ENCODE measurements at places on chromosomes 6 and 20.

DNA sequence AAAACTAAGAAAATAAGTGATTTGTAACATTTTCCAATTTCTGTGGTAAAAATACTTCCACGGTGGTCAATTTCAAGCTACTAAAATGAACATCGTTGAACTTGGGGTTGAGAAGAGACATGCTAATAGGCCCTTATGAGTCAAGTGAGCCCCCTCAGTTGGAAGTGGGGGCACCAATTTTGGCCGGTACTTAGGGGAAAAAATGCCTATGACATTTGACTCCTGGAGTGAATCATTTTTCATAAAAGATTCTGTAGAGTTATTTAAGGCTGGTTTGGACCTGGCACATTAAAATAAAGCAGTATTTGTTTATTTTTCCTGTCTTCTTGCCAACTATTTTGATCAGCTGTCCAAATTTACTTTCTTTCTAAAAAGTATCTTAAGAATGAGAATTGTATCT, 32.4 kb upstream of the CAP2 start:
- H3K4me3 ChIP-seq, result no peak overlapping the region
- H3K27me3 ChIP-seq, result no peaks in the 10 kb centered on the region
- no peaks in the 10 kb centered on the region for H3K4me1 ChIP-seq
- no peak overlapping the region for H3K27ac ChIP-seq
- no peak for DNase-seq
- H3K36me3 ChIP-seq, result no peaks in the 10 kb centered on the region

DNA sequence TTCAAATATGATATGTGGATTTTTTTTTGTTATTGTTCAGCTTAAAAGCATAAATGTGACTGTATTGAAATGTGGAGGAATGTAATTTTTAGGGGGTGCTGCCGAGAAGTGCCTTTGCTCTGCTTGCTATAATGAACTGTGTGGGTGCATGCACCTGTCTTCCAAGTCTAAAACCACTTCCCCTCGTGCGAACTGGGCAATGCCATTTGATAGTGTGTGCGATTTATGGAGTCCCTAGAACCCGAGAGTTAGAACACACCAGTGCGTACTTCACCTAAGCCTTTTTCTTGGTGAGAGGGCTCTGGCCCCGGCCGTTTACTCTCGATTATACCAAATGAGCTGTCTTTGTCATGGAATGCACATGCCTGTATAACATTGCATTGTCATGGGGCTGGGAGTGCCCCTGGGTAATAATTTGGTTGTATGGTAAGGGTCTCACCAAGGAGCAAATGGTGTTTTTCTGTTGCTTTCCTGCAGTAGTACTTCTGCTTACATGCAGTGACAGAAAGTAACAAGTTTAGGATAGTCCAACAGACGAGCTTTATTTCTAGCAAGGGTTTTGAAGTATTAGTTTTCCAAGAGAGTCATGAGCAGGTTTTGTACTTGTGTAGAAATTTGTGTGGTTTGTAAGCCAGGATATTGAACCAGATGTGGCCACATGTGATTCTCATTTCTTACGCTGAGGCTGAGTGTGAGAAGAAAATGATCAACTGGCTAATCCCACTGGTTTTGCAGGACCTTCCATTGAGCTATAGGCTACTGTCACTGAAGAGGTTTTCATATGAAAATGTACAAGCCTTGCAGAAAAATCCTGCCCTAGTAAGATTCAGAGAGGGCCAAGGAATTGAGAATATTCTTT, 172.4 kb downstream of the DTNBP1 start:
- no peaks in the 10 kb centered on the region for H3K27me3 ChIP-seq
- H3K27ac ChIP-seq, result no peak overlapping the region
- no peak overlapping the region for H3K4me3 ChIP-seq
- H3K36me3 ChIP-seq, result no peaks in the 10 kb centered on the region
- peaks cover 13% of the 10 kb centered on the region for H3K4me1 ChIP-seq
- DNase-seq, result no peak

DNA sequence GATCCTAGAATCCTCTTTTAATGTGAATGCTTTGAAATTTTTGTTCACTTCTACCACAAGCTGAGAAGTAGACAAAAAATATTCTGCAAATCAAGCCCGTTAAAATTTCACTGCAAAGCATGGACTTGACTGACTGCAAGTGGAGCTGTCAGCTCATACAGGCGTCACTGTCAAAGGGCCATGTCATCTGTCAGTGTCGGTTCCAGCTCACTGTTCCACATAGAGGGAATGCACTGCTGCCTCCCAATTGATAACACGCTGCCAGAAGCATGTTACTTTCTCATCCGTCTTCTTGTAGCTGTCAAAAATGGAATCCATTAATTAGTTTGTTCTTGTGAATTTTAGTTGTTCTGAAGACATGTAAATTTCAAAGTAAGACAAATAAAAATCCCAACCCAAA, 50.4 kb upstream of the FBXL4 start:
- DNase-seq, result no peak
- H3K4me1 ChIP-seq, result no peaks in the 10 kb centered on the region
- no peaks in the 10 kb centered on the region for H3K27me3 ChIP-seq
- no peak overlapping the region for H3K4me3 ChIP-seq
- no peak overlapping the region for H3K27ac ChIP-seq
- H3K36me3 ChIP-seq, result no peaks in the 10 kb centered on the region

DNA sequence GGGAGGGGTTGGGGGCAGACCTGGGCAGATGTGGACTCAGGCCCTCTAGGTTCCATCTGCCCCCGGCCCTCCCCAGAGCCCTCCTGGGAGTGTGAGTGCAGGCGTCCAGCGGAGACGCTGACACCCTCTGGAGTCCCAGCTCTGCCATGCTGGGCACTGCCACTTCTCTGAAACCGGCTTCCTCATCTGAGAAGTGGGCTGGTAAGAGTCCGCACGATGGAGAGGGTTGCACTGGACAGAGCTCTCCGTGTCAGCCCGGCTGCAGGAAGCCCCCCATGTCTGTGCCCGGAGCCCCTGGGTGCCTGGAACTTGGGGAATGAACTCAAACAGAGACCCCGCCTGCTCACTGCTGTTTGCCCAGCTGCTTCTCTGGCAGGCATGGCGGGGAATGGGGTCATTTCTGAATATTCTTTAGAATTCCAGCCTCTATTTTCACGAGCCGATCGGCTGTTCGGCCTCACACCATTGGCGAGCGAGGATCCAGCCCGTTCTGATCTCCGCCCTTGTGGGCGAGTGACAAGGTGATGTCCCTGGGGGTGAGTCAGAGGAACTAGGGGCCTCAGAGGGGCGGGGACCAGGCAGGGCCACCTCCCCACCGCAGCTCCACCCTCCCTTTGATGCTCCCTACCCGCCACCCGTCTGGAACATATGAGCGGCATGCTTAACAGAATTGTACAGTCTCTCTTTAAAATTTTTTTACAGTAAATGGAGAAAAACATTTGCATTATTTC, 47.8 kb upstream of the GATA5 start:
- no peak overlapping the region for H3K27ac ChIP-seq
- no peaks in the 10 kb centered on the region for H3K27me3 ChIP-seq

- DNase-seq, result no peak
- H3K27me3 ChIP-seq, result no peaks in the 10 kb centered on the region
- H3K4me3 ChIP-seq, result no peak overlapping the region
- no peaks in the 10 kb centered on the region for H3K36me3 ChIP-seq
Measured at GRCh38 chr20:51393571-51393970, 148.9 kb downstream of the NFATC2 start.

- H3K4me1 ChIP-seq, result no peaks in the 10 kb centered on the region
- no peaks in the 10 kb centered on the region for H3K36me3 ChIP-seq
- no peak for DNase-seq
Measured at GRCh38 chr6:65531533-65531932, 175.5 kb downstream of the EYS start.

GRCh38 chr6:142867355-142867801, 77.6 kb downstream of the HIVEP2 start:
- H3K4me1 ChIP-seq, result peaks cover 6% of the 10 kb centered on the region
- no peaks in the 10 kb centered on the region for H3K36me3 ChIP-seq
- no peak overlapping the region for H3K4me3 ChIP-seq
- DNase-seq, result no peak

- no peaks in the 10 kb centered on the region for H3K27me3 ChIP-seq
- H3K4me1 ChIP-seq, result no peaks in the 10 kb centered on the region
- DNase-seq, result no peak
Measured at GRCh38 chr6:166670894-166671293, 43.8 kb upstream of the RPS6KA2 start.

GRCh38 chr6:159170999-159171712, 2.0 kb downstream of the FNDC1 start:
- H3K36me3 ChIP-seq, result no peaks in the 10 kb centered on the region
- no peak overlapping the region for H3K4me3 ChIP-seq

DNA sequence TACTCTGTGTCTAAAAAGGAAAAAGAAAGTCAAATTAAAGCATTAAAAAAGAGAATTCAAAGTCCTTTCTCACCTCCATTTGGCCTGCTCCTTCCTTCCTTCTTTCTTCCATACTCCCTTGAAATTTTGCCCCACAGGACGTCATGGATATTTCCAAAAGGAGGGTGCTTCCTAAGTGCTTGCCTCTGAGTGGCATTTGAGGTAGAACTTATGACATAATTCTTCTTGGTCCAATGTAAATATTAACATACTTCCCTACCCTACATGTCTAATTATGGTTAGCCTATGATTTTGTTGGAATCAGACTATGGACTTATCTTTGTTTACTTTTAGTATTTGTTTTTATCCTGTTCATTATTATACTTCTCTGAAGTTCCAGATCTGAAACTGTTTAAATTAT, 132.3 kb downstream of the PFDN4 start:
- H3K27me3 ChIP-seq, result no peaks in the 10 kb centered on the region
- peaks cover 1% of the 10 kb centered on the region for H3K4me1 ChIP-seq

- H3K4me3 ChIP-seq, result no peak overlapping the region
- no peak overlapping the region for H3K27ac ChIP-seq
- peaks cover 1% of the 10 kb centered on the region for H3K4me1 ChIP-seq
- no peaks in the 10 kb centered on the region for H3K27me3 ChIP-seq
- H3K36me3 ChIP-seq, result no peaks in the 10 kb centered on the region
Measured at GRCh38 chr6:111409430-111409829, 73.6 kb downstream of the REV3L start.

DNA sequence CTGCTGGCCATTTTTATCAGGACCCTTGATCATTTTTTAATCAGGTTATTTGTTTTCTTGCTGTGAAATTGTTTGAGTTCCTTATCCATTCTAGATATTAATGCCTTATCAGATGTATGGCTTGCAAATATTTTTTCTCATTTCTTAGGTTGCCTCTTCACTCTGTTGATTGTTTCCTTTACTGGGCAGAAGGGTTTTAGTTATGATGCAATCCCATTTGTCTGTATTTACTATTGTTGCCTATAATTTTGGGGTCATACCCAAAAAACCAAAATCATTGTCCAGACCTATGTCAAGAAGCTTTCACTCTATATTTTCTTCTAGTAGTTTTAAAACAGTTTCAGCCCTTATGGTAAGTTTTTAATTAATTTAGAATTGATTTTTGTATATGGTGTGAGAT, 172.5 kb downstream of the SLC24A3 start:
- no peaks in the 10 kb centered on the region for H3K27me3 ChIP-seq
- no peaks in the 10 kb centered on the region for H3K36me3 ChIP-seq
- H3K4me1 ChIP-seq, result no peaks in the 10 kb centered on the region
- H3K4me3 ChIP-seq, result no peak overlapping the region

DNA sequence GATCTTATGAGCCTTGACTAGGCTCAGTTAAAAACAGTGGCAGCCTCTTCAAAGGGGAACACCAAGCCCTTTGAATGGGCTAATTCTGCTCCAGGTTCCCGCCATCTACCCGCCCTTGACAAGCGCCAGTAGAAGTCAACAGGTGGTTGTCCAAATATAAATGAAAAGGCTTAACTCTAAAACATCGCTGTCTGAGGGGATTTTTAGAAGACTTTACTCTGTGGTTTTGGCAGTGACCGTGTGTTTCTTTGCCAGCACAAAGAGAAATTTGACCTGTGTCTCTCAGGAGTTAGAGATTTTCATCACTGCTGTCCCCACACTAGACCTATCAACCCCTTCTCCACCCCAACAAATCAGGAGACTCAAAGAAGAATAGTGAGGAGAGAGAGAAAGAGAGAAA, 19.8 kb upstream of the SIM1 start:
- no peak overlapping the region for H3K4me3 ChIP-seq
- no peaks in the 10 kb centered on the region for H3K4me1 ChIP-seq
- no peaks in the 10 kb centered on the region for H3K27me3 ChIP-seq
- no peak overlapping the region for H3K27ac ChIP-seq
- no peaks in the 10 kb centered on the region for H3K36me3 ChIP-seq

- no peaks in the 10 kb centered on the region for H3K36me3 ChIP-seq
- H3K4me1 ChIP-seq, result peaks cover 20% of the 10 kb centered on the region
- no peak overlapping the region for H3K4me3 ChIP-seq
- no peaks in the 10 kb centered on the region for H3K27me3 ChIP-seq
Measured at GRCh38 chr6:7218406-7218988, 94.5 kb downstream of the SSR1 start.
